ENCODE measurements at places on chromosomes 7 and 10.

GRCh38 chr10:43739161-43739560 is 90.5 kb upstream of the ZNF32 start:
- DNase-seq: no peak

GRCh38 chr10:123139521-123140163 is 3.9 kb downstream of the HMX3 start:
- peak; percentile 3 for DNase-seq

DNA sequence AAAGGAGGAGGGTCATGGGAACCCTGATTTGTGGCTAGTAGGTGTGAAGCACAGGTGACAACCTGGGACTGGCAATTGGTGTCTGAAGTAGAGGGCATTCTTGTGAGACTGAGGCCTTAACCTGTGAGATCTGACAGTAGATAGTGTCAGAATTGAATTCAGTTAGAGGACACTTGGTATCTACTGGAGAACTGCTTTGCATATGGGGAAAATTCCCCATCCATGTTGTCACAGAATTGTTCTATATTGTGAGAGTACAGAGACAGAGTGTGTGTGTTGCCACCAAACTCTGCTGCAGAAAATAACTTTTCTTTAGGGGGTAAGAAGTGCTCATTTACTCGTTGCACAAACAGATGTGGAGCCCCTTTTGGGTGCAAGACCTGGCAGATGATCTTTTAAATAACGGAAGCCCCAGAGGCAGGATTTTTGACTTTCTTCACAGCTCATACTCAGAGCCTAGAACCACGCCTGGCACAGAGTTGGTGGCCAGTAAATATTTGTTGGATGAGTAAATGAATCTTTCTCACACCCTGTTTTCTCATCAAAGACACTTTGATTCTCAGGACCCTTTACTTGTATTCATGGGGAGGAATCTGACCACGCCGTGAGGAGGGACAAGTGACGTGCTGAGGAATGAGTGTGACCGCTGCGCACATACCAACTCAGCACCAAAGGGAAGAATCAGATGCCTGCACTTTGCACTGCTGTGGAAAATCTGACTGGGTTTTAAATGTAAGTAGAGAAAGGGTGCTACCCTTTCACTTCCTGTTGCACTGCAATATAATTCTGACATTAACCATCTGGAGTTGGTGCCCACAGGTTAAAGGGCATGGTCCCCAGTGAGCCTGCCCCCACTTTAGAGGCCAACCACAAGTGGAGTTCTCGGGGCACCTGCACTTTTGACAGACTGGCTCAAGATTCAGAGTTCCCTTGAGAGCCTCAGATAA is 39.2 kb upstream of the SDHAF3 start:
- no peak for DNase-seq

DNA sequence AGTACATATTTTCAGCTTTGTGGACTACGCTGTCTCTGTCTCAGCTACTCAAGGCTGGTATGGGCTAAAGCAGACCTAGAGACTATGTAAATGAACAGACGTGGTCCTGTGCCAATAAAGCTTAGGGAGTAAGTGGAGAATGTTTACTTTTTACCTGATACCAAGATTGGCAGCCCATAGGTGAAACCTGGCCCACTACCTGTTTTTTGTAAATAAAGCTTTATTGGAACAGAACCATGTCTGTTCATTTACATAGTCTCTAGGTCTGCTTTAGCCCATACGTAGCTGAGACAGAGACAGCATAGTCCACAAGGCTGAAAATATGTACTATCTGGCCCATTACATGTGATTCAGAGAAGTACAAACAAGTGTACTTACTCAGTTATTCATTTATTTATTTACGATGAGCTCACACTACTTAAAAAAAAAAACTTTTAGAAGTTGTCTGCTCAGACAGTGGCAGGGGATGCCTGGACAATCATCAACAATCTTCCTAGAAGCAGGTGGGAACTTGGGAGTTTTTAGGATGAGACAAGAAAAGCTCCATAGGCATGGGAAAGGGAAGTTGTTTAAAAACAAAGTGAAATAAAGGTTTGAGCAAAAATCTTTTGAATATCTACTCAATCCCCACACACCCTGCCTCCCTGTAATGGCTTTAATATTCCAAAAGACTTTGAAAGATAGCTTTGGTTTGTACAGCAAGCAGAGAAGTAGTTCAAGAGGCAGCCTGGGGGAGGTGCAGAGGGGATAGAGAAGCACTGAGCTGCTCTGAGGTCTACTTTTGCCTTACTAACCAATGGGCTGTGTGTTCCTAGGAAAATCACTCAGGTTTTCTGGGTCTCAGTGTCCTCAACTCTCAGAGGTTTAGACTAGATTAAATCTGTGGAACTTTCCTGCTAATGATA is 114.4 kb upstream of the AFAP1L2 start:
- peak; percentile 17 for DNase-seq

DNA sequence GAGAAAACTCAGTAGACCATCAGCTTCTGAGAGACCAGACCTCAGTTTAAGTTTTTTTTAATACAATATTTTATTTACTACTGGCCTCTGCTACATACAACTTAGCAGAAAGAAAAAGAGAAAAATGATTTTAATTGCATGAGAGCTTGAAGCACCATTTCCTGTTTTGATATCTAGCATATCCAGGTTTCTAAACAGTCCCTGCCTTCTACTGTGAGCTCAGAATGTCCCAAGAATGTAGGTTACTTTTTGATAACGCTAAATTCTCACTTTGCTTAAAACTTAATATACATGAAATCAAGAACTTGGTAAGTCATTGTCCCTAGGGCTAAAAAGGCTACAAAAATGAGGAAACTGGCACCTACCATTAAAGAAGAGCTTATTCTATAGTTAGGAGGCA is 7.0 kb downstream of the TMEM243 start:
- DNase-seq: no peak

DNA sequence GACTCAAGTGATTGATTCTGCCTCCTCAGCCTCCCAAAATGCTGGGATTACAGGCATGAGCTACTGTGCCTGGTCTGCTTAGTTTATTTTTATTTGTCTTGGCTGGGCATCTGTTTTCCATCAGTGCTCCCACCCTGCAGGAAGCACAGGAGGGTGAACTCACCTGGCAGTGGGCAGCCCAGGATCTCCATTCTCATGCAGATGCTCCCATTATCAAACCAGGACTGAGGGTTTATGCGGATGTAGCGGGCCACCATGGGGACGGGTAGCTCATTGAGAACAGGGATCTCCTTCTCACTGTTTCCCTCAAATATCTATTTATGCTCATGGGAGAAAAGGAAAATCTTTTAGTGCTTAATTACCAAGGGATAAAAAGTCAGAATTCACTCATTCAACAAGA is 93.8 kb downstream of the CPXM2 start:
- DNase-seq: no peak

DNA sequence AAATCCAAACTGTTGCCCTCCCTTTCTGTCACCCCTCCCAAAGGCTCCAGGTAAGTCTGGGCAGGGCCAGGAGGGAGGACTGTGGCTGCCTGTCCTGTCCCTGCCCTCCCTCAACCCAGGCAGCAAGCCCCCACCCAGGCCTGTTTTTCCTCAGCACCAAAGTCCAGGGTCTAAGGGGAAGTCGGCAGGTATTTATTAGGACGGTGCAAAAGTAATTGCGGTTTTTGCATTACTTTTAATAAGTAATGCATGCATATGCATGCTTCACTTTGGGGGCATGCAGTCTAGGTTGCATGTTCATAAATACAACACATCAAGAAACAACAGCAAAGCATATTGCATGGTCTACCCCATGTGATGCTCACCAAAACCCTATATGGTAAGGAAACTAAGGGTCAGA is 15.2 kb upstream of the HABP2 start:
- DNase-seq: no peak

DNA sequence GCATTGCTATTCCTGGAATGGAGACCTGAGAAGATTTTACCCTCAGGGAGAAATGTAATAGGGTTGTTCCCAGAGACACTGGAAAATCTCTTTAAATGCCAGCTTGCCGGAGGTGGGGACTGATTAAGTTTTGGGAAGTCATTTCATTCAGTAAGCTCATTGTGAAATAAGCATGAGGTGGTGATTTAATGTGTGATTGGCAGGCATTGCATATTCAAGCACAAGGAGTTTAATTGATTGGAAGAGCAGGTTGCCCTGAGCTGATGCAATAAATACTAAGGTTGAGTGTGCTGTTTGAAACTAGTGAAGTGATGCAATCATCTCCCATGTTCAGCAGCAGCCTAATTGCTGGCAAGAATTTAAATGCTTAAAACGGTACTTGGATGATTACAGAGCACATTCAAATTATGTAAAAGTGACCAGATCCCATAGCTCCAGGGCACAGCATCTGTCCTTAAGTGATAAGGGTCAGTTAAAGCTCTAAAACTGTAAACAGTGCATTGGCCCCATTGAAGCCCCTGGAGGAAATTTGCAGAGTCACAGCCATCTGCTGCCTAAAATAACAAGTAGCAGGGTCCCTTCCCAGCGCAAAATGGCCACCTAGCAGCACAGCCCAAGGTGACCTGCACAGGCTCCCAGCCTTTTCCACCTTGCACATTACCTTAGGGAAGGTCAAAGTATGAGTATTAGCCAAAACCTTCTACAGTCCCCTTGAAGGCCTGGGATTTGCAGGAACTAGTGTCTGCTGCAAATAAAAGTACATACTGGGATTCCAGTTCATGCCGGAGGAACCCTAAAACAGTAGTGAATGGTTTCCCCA is 92.1 kb downstream of the CCDC71L start:
- DNase-seq: peak; percentile 8

- DNase-seq: no peak
These were observed 299.9 kb upstream of the LRRN3 start for GRCh38 chr7:110790992-110791391.

- no peak for DNase-seq
These were observed 235.7 kb upstream of the CCDC6 start for GRCh38 chr10:60141896-60142559.

- DNase-seq: no peak
These were observed 727.7 kb upstream of the GRM3 start for GRCh38 chr7:85916016-85916415.

DNA sequence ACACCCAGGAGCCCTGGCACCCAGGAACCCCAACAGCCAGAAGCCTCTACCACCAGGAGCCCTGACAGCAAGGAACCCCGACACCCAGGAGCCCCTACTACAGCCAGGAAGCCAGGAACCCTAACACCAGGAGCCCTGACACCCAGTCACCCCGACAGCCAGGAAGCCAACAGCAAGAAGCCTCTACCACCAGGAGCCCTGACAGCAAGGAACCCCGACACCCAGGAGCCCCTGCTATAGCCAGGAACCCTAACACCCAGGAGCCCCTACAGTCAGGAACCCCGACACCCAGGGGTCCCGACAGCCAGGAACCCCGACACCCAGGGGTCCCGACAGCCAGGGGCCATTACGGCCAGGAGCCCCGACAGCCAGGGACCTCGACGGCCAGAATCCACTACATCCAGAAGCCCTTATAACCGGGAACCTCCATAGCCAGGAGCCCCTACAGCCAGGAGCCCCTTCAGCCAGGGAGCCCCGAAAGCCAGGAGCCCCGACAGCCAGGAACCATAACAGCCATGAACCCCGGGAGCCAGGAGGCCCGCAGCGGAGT is 440 bp upstream of the GLRX3 start:
- no peak for DNase-seq

DNA sequence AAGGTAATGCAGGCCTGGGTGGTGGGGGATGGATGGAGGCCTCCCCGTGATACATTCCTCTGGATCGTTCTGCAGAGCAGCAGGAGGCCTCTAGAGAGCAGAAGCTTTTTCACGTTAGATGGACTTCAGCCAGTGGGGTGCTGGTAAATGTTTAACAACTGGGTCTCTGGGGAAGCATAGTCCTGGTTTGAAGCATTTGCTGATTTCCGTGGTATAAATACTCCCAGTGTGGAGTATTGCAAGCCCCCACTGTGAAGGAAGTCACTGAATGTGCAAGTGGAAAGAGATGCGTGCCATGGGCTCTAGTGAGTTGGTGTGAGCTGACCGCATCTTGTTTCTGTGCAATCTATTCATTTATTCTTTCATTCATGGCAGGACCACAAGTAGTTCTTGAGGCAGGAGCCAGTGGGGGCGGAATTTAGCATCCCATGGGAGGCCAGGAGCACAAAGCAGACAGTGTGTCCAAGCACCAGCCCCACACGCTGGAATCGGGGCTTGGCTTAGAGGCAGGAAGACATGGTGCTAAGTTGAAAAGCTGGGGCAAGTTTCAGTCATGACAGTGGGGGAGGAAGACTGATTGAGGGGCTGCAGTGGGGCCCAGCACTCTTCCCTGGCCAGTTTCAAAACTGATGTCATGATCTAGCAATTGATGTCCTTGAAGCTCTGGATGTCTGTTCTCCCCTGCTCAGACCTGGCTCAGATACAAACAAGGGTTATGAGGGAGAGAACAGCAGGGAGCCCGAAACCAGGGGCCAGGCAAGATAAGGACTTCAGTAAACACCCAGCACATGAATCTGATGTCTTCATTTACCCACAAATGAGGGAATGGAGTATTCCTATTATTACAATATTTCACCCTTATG is 280.9 kb upstream of the LYZL1 start:
- no peak for DNase-seq

DNA sequence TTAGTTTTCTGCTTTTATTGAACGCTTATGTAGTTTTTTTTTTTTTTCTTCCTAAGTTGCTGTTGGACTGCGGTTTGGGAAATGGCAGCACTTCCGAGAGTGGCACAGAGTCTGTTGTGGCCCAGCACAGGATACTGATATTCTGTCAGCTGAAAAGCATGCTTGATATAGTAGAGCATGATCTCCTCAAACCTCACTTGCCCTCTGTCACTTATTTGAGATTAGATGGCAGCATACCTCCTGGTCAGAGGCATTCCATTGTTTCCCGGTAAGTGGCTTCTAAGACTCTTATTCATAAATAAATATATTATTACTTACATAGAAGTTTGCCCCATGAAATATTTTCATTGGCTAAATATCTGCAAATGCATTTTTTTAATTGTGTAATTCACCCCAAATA is 101.1 kb downstream of the BTAF1 start:
- DNase-seq: no peak

DNA sequence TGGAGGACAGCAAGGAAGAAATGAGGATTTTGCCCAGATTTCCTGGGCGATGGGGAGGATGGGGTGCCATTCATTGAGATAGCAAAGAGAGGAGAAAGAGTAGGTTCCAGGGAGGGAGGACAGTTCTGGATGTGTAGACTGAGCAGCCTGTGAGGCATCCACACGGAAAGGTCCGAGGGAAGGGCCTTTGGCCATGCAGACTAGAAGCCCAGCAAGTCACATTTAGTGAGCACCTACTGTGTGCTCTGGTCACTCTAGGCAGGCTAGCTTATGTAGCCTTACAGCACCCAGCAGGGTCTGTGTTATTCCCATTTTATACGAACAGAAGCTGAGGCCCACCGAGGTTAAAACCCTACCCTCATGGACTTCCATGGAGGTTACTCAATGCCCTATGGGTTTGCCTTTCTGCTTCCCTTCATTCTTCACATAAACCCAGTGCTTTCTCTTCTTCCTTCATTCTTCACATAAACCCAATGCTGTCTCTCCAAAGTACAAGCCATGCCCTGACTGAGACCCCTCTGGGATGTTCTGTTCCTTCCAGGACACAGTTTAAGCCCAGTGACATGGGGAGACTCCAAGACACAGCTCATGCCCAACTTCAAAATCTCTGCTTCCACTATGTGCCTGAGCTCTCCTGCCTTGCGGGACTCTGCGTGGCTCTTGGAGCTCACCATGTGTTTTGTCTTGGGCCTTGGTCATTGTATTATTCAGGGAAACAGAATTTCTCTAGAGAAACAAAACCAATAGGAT is 13.7 kb downstream of the IL2RA start:
- DNase-seq: no peak
